ENCODE measurements at places on chromosomes 7 and 10.

- no peak for DNase-seq
These were observed 16.3 kb downstream of the AKR1B1 start for GRCh38 chr7:134442441-134443220.

- no peak for DNase-seq
These were observed 16.6 kb downstream of the DENND2A start for GRCh38 chr7:140623980-140624379.

- no peak for DNase-seq
These were observed 28.8 kb downstream of the ENO4 start for GRCh38 chr10:116878123-116878522.

DNA sequence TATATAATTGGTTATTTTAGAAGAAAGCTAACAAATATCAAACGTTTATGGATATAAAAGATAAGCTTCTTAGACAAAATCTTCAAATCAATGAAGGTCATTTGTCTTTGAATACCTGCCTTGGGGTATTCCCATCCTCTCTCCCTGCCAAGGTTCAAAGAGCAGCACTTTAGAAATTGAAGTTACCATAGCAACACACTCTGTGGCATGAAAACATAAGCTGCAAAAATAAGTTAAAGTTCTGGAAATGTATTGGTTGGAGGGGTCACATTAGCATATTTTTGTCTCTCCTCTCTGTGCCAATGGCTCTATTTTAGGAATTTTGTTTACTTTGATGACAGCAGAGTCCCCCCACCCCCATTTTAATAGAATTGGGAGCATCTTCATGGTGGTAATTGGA is 12.0 kb downstream of the ECHDC3 start:
- no peak for DNase-seq

DNA sequence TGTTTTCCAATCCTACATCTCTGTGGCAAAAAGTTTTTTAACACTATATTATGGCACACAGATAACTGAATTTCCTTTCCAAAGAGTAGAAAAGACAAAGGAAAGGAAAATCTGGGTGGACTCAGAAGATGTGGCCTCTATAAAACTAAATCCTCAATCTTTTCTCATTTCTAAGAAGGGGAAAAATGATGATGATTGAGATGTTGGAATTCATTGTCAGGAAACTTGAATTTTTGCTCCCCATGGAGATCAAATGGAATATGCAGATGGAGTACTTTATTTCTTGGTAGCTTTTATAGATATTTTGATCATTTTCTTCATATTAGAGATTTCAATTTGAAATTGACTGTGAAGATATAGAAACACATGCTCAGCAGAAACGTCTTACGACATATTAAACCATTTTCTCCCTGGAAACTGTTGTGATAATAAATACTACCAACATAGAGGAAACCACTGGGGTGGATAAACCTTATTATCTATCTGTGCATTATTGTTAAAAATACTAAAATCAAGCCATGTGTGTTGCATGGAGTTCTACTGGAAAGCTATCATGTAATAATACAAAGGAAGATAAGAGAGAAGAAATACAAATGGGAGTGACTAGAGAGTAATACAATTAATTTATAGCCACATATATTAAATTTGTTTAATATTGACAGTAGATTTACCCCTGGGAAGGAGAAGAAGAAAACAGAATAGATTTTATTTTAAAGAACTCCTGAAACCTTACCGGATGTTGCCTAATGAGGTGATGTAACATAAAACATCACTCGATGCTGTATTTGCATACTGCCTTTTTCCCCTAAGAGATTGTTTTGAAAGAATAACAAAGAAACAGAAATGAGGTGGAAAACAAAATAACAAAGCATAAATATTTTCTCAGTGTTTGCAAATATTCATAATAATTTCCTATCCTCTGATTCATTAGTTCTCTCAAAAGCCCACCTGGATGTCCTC is 931.2 kb upstream of the C7orf33 start:
- DNase-seq = no peak

DNA sequence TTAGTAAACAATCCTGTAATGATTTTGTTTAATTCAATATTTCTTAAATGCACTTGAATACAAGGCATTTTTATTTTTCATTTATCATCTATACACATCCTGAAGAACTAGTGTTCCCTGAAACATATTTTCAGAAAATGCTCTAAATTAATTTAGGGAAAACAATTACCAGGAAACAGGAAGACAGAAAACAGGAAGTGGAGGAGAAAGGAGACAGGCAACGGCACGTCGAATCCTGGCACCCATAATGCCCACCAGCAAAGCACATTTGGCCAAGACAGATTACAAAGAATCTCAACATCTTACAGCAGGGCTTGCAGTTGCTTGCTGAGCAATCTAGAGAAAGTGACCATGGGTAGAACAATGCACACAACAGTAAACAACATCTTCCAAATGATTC is 571.1 kb downstream of the GRID1 start:
- DNase-seq = no peak

DNA sequence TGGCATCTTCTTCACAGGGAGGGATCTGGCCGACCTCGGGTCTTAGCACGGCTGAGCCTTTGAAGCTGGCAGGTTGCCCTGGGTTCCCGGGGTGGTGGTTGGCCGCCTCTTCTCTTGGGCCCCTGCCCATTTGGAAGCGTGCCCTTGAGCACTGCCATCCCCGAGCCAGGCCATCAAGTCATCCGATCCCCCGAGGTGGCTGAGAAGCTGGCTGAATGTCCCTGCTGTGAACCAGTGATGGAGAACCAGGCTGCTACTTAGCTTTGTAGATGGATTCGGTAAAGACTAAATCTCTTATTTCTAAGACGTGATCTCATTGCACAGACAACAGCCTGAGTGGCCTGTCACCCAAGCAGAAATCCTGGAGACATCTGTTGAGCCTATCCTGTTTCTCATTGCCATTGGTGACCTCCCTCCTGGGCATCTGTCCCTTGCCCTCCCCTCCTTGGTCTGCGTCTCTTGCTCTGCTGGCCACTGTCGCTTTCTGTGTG is 74.3 kb downstream of the GRK5 start:
- DNase-seq = no peak

DNA sequence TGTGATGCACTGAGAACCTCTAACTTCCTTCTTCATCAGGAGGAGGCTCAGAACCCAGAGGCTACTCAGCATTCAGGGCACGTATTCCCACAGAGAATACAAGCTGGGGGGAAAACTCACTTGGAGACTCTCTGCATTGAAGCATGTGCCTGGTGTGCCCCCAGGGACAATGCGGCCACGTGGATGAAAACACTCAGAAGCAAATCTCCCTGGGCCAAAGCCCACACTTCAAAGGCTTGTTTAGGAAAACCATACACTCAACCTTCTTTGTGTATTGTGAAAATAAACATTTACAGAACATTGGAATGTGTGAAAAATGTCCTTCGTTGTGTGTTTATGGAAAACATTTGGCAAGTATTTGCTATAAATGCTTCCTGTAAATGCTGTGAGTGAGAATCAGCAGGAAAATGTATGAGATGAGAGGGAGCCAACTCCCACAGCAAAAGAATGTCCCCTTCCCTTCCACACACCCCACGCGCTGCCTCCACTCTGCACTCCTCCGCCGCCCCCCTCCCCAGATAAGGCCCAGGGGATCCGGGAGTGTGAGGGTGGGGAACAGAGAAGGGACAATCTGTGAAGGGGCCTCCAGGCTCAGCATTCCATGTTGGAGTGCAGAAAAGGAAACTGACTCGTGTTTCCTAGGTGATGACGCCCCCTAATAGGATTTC is 339.5 kb downstream of the ELMO1 start:
- DNase-seq = no peak

GRCh38 chr7:28990200-28990960 is 32.2 kb upstream of the TRIL start:
- no peak for DNase-seq

GRCh38 chr10:62726142-62726541 is 78.4 kb upstream of the ADO start:
- no peak for DNase-seq

DNA sequence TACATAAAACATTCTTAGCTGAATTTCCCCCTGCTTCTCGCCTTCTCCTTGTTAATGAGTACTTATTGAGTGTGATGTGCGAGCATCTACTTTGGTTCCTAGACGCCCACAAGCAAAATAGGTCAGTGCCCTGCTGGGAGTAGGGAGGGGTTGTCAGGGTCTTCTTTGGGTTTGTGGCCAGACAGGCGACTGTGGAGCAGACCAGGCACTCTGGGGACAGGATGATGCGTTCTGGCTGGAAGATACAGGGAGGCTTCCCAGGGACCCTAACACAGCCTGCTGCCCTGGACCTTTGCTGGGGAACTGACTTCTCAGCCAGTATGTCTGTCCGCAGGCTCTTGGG is 227.2 kb downstream of the CUX1 start:
- no peak for DNase-seq

DNA sequence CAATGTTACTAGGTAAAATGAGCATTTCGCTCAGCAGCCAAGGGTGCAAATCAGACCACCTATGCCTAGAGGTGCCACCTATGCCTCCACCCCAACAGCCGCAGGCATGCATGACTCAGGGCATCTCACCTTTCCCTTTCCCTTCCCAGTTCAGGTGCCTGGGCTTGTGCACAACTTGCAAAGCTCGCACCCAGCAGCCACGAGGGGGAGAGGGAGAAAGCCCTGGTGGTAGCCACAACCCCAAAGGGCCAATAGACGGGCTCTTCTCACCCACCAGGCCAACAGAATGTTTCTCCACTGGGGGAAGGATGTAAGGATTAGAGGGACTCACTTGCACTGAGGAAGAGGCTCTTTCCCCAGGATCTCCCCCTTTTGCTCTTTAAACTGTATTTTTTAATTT is 462.3 kb upstream of the PCDH15 start:
- no peak for DNase-seq

DNA sequence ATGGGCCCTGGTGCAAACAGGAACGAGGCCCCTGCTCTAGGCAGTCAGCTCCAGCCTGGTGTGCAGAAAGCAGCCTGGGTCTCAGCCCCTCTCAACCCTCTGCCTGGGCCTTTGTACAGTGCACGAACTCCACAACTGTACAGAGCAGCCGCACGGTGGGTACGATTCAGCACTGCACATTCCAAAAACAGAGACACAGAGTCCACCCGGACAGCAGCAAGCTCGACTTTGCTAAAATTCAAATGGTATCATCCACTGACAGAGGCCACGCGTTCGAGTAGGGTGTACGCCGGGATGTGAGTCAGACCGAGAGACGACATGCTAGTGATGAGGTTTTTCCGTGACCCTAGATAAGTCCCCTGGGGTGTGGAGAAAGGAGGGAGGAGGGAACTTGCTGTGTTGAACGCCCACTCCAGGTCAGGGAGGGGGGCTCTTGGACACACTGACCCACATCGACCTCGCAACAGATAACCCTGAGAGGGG is 65.6 kb upstream of the PDGFA start:
- no peak for DNase-seq

GRCh38 chr10:53434413-53434812 is 661.8 kb upstream of the MBL2 start:
- no peak for DNase-seq

DNA sequence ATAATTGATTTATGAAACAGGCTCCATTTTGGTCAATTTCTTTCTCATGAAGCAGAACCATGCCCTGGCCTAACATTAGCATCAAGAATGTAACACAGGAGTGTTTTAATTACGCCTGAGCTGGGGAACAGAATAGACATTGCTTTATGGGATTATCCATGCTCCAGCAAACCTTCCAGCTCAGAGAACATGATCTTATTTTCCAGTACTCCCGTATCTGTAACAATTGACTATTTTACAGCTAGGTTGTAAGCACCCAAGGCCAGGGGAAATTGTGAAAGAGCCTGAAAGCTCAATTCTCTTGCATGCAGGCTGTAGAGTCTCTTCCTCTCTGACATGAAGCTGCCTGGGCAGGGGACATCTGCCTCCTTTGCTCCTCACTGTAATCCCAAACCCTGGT is 30.8 kb upstream of the CRYGN start:
- no peak for DNase-seq

DNA sequence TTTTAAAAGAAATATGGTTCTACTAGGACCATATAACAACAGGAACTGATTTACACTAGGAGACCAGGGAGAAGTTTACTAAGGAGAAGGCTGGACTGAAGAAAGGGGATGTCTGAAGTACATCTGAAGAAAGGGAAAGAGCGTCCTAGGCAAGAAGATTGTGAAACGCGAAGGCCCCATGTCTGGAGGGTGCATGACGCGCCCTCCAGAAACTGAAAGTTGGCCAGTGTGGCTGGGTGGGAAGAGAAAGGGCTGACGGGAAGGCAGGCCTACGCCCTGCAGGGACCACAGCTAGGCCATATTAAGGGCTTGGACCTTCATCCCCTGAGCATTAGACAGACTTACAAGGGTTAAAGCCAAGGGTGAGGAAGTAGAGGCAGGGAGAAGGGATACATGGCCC is 158.0 kb downstream of the TRIL start:
- no peak for DNase-seq

DNA sequence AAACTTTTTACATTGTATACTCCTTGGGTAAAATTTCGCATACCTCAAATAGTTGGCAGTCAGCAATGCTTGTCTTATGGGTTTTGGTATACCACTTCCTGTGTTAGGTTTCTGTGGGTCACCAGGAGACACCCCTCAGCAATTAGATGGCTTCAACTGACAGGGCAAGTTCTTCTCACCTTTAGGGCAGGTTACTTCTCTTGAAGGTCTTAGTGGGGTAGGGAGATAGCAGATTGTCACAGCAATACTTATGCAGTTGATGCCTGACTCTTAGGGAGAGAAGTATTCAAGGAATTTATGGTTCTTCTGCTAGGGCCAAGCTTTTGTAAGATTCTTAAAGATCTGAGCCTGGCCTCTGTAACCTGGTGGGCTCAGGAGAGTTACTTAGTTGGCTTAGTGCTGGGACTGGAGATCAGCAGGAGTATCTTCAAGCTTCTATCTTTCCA is 42.9 kb downstream of the MKLN1 start:
- DNase-seq = no peak

DNA sequence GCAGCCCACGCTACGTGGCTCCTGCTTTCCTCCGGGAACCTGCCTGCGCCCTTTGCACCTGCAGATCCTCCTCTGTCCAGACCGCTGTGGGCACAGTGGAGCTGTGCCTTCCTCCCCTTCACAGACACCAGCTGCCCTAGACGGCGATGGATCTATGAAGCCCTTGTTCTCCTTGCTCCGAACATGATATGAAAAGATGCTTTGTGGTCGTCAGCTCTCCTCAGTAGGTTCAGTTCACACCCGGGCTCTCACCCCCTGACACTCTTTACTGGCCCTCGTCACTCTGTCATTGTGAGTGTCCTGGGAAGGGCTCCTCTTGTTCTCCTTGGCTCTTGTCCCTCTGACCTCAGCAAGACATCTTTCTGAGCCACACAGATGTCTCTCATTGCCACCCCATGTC is 4.2 kb downstream of the ZNF488 start:
- DNase-seq = no peak

GRCh38 chr7:82049442-82049841 is 279.6 kb upstream of the HGF start:
- no peak for DNase-seq

DNA sequence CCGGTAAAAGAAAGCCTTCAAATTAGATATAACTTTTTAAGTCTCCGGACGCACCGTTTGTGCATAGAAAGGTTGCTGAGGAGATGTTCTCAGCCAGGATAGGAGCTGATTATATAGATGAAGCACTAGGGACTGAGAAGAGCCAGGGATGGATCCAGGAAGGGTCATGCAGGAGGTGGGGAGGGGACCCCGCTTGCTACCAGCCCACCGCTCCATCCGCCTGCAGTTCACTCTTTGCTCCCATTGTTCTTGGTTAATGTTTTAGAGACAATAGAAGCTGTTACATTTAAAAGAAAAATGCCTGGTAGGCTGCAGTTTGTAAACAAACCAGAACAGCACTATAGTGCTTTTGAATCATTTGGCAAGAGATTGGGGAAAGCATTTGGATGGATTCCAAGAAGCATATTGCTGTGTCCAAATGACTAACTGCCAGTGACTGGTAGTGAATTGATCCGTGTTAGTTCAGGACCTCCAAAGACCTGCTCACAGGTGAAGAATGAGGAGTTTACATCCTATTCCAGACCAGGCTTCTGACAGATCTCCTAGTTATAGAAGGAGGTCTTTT is 175.9 kb upstream of the TAC1 start:
- no peak for DNase-seq

Measured in Calu3 (cell line).